Left lung (tissue), 14 donors: ENCODE measurements at places on chromosomes 2 and 18. TPM values are rescaled to one million over a fixed set of nuclear protein-coding genes. Genes with fewer than 3 reads are reported as not detected.
A peak's percentile ranks its signal among the peaks of the same experiment; 100 is the strongest.

AMER3 gene
- 0.09 TPM for polyA plus RNA-seq

GRCh38 chr2:229408356-229408755, 137.3 kb upstream of the PID1 start:
- H3K27me3 ChIP-seq, result no peaks in the 10 kb centered on the region
- peak overlapping the region; percentile 78 for H3K27ac ChIP-seq
- H3K36me3 ChIP-seq, result no peaks in the 10 kb centered on the region
- peaks cover 36% of the 10 kb centered on the region for H3K4me1 ChIP-seq
- H3K4me3 ChIP-seq, result no peak overlapping the region
- no peak for DNase-seq

MC2R gene
- 0.04 TPM for polyA plus RNA-seq

DNA sequence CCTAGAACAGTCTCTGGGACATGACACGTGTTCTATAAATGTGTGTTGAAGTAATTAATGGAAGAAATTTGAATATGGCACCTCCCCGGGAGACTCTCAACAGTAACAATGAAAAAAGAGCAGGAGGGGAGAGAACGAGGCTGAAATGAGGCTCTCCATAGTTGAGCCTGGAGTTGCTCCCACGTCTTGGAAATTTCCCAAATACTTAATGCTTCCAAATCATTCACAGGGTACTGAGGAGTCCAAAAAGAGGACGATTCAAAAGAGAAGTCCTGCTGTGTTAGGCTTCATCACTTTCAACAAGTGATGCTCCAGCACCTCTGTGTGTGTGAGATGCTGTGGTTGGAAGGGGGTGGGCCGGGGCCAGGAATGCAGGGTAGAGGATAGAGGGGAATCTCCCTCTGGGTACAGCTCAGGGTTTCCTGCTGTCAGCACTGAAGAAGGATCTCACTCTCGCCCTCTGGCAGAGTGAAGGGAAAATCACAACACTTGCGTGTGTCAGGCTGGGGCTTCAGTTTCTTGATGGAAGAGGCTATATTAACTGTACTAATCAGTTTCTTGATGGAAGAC, 18.1 kb upstream of the ZNF407 start:
- no peaks in the 10 kb centered on the region for H3K36me3 ChIP-seq
- no peak overlapping the region for H3K27ac ChIP-seq
- no peaks in the 10 kb centered on the region for H3K4me1 ChIP-seq
- no peak overlapping the region for H3K4me3 ChIP-seq

DNA sequence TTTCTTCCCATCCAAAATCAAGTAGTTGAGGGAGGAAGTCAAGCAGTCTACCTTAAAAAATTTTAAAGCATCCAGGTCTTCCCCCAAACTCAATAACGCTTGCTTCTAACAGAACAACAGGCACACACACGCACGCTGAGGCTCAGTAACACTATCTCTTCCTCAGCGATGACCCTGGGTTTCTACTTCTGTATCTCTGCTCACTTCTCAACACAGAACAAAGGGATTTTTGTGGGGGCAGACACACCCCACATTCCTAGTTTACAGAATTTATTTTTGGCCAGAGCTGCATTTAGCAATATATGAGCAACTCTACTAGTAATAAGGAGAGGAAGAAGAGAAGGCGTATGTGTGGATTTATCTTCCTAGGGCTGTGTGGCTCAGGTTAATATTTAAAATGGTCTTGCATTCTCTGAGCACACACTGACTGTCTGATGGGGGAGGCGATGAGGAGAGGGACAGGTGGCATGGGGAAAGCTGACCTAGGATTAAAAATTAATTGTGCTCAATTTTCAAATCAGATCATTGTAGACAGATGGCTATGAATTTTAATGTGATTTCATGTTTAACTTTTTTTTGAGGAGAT, 71.3 kb upstream of the PPM1B start:
- peaks cover 15% of the 10 kb centered on the region for H3K4me1 ChIP-seq
- H3K27me3 ChIP-seq, result no peaks in the 10 kb centered on the region
- H3K36me3 ChIP-seq, result no peaks in the 10 kb centered on the region

- DNase-seq, result no peak
- H3K36me3 ChIP-seq, result no peaks in the 10 kb centered on the region
- H3K4me3 ChIP-seq, result no peak overlapping the region
- H3K27ac ChIP-seq, result no peak overlapping the region
- no peaks in the 10 kb centered on the region for H3K27me3 ChIP-seq
Measured at GRCh38 chr2:15808204-15808910, 132.0 kb upstream of the MYCN start.

- H3K36me3 ChIP-seq, result no peaks in the 10 kb centered on the region
- DNase-seq, result no peak
- H3K4me3 ChIP-seq, result no peak overlapping the region
- peak overlapping the region; percentile 7 for H3K27ac ChIP-seq
Measured at GRCh38 chr2:100066246-100066645, 76.1 kb downstream of the AFF3 start.

BIN1 gene
- 74.6 TPM for polyA plus RNA-seq

DNA sequence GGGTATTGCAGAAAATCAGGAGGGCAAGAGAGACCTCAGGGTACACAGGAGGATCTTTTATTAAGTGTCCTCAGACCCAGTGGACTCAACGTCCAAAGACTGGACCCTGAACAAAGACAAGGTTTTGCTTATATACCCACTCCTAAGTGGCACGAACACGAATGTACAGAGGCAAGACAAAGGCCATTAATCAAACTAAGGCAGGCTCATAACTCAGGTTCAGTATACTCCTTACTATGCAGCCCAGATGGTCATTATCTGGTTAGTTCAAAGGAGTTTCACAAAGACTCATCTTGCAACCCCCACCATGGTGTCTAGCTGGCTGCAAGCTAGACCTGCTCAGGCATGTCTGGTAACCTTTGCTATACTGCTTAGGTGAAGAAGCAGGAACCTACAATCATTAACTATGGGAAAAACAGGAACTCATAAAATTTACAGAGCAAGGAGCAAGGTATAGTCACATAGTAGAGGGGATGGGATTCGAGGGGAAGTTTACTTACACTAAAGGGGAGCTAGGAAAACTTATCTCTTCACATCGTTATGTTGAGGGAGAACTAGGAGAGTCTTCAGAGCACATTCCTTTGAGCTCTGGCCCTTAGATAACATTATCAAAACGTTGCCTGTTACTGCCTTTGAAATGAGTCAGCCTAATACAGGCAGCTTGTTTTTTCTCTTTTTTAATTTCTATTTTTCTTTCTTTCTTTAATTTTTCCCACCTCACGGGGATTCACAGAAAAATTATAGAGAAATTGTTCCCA, 33.9 kb downstream of the SLC4A3 start:
- no peaks in the 10 kb centered on the region for H3K36me3 ChIP-seq
- H3K27me3 ChIP-seq, result peaks cover 17% of the 10 kb centered on the region
- H3K4me1 ChIP-seq, result no peaks in the 10 kb centered on the region
- no peak overlapping the region for H3K4me3 ChIP-seq

DNA sequence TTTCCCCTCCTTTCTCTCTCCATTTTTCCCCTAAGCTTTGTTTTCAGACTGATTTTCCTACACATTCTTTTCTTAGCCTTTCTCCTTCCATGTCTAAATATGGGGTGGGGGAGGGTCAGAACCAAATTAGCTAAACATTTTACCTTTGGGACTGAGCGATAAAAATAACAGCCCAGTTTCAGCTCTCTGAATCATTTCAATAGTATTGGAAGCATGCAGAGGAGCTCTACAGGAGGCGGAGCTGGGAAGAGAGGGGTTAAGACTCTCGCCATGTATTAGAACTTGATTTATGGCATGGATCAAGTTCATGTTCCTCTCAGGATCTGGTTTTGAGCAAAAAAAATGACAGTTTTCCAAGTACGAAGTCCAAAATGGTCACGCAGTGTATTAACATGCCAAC, 109.1 kb downstream of the CPO start:
- no peak overlapping the region for H3K4me3 ChIP-seq
- no peaks in the 10 kb centered on the region for H3K36me3 ChIP-seq
- H3K27me3 ChIP-seq, result no peaks in the 10 kb centered on the region
- H3K27ac ChIP-seq, result no peak overlapping the region
- H3K4me1 ChIP-seq, result no peaks in the 10 kb centered on the region

DNA sequence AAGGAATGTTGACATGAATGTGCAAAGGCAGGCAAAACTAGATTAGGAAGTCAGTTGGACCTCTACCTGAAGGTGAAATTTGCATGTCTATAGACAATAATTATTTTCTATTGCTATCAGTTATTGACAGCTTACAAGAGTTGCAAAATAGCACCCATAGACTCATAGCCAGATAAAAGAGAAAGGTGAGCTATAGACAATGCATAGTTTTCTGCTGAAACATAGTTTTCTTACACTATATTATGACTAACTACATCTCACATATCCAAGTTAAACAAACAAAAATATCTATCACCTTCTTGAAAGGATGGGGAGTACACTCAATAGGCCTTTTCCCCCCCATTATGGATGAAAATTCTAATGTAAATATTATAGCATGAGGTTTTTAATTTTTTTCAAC, 305.0 kb downstream of the PTH2R start:
- no peaks in the 10 kb centered on the region for H3K27me3 ChIP-seq
- no peak overlapping the region for H3K4me3 ChIP-seq

- H3K27me3 ChIP-seq, result no peaks in the 10 kb centered on the region
- no peaks in the 10 kb centered on the region for H3K4me1 ChIP-seq
- DNase-seq, result no peak
- no peak overlapping the region for H3K27ac ChIP-seq
- H3K36me3 ChIP-seq, result no peaks in the 10 kb centered on the region
Measured at GRCh38 chr2:28439127-28439526, 46.5 kb downstream of the FOSL2 start.

- H3K4me1 ChIP-seq, result no peaks in the 10 kb centered on the region
- H3K27me3 ChIP-seq, result no peaks in the 10 kb centered on the region
- no peaks in the 10 kb centered on the region for H3K36me3 ChIP-seq
- H3K27ac ChIP-seq, result no peak overlapping the region
Measured at GRCh38 chr18:75010278-75010677, 198.7 kb downstream of the PTGR3 start.

- no peaks in the 10 kb centered on the region for H3K36me3 ChIP-seq
- H3K27ac ChIP-seq, result peak overlapping the region; percentile 31
- peaks cover 12% of the 10 kb centered on the region for H3K4me1 ChIP-seq
Measured at GRCh38 chr2:241000831-241001321, 2.5 kb downstream of the SNED1 start.

RNF144A gene
- polyA plus RNA-seq, result 29.1 TPM

POTEF gene
- 0.15 TPM for polyA plus RNA-seq

CRYGC gene
- not detected for polyA plus RNA-seq

ZNF385B gene
- 4.6 TPM for polyA plus RNA-seq

- peak; percentile 17 for DNase-seq
- no peaks in the 10 kb centered on the region for H3K4me1 ChIP-seq
- no peaks in the 10 kb centered on the region for H3K27me3 ChIP-seq
- no peaks in the 10 kb centered on the region for H3K36me3 ChIP-seq
Measured at GRCh38 chr2:128612628-128613027, 294.0 kb upstream of the HS6ST1 start.

- H3K4me3 ChIP-seq, result no peak overlapping the region
- H3K27ac ChIP-seq, result no peak overlapping the region
- no peak for DNase-seq
- no peaks in the 10 kb centered on the region for H3K36me3 ChIP-seq
Measured at GRCh38 chr2:205730701-205731582, 48.6 kb downstream of the NRP2 start.

LOXL3 gene
- polyA plus RNA-seq, result 10.7 TPM

DNA sequence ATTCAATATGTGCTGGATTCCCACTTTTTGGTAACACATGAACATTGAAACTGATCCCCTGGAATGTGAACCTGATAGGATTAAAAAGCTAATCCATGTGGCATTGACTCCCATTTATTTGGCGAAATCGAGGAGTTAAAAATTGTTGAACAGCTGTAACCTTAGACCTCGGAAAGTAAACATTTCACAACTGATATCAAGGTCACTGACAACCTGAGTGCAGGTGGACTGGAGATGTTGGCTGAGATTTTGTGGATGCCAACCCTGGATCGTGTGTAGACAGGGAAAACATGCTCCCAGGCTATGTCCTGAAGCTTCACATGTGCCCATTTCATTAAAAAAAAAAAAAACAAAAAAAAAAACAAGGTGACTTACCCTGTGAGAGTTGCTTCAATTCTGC, 204.8 kb downstream of the SETBP1 start:
- no peak overlapping the region for H3K27ac ChIP-seq
- no peak for DNase-seq
- H3K27me3 ChIP-seq, result no peaks in the 10 kb centered on the region
- no peaks in the 10 kb centered on the region for H3K4me1 ChIP-seq

DNA sequence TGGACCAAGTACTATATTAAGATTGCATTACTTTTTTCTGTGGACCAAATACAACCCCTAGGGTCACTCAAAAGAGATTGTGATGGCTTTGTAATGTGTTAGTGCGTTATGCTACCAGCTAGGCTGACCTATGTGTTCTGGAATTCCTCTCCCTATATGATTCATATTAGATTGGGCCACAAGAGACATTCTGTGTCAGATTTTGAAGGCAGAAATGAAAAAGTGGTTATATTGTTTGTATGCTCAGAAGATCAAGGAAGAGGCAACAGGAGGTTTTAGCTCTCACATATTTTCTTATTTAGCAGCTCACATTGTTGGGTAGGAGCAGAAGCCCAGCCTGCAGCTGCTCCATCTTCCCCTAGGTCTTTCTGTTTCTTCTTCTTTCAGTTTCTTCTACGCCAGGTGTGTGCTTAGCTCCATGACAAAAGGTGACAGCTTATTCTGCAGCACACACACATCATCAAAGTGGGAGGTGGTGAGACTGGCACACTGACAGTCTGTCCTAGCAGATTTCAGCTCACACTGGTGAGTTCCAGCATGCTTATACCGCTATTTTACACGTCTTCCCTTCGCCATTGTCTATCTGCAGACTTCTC, 156.8 kb upstream of the UBE2E3 start:
- H3K4me1 ChIP-seq, result no peaks in the 10 kb centered on the region
- H3K27ac ChIP-seq, result no peak overlapping the region
- H3K36me3 ChIP-seq, result no peaks in the 10 kb centered on the region
- no peak for DNase-seq
- no peak overlapping the region for H3K4me3 ChIP-seq

DNA sequence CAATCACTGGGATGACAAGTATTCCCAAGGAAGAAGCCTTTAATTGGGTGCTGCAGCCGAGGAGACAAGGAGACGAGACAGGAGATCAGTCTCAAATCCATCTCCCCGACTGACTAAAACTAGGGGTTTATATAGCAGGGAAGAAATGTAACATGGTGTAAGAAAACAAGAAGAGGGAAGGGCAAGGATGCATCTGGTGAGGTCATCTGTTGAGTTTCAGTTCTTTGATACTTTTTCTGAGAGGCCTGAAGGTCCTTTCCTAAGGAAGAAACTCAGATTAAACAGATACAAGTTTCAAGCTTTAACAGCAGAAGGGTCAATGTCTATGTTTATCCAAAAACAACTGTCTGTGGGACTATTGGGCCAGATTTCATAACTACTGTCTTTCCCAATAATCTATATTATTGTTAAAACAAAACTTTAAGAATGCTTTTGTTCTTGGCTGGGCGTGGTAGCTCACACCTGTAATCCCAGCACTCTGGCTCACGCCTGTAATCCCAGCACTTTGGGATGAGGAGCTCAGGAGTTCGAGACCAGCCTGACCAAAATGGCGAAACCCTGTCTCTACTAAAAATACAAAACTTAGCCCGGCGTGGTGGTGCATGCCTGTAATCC, 2.5 kb upstream of the PDCL3 start:
- H3K36me3 ChIP-seq, result no peaks in the 10 kb centered on the region
- no peak overlapping the region for H3K4me3 ChIP-seq
- no peaks in the 10 kb centered on the region for H3K4me1 ChIP-seq
